ENCODE measurements at places on chromosomes 4 and X.

- DNase-seq, result no peak
These were observed 1.9 kb downstream of the GASK1B start for GRCh38 chr4:158170691-158171561.

GRCh38 chrX:10509397-10509796, 111.0 kb downstream of the MID1 start:
- DNase-seq, result no peak

DNA sequence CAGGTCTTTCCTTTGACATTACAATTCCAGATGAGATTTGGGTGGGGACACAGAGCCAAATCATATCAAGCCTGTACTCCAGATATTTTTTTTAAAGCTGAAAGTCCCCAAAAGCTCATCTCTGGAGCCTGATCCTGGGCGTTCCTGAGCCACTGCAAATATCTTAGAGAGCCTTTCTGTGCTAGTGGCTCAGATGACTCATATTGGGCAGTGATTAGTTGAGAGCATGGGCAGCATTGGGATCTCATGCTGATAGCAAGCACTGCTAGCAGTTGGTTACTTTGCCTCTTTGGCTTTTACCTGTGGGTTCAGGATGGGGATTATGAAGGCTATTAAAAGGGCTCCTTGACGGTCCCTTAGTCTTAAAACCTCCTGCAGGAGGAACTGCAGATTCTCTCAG, 51.4 kb upstream of the SCRG1 start:
- DNase-seq, result no peak

- no peak for DNase-seq
These were observed 209.5 kb downstream of the PARM1 start for GRCh38 chr4:75142382-75142781.

DNA sequence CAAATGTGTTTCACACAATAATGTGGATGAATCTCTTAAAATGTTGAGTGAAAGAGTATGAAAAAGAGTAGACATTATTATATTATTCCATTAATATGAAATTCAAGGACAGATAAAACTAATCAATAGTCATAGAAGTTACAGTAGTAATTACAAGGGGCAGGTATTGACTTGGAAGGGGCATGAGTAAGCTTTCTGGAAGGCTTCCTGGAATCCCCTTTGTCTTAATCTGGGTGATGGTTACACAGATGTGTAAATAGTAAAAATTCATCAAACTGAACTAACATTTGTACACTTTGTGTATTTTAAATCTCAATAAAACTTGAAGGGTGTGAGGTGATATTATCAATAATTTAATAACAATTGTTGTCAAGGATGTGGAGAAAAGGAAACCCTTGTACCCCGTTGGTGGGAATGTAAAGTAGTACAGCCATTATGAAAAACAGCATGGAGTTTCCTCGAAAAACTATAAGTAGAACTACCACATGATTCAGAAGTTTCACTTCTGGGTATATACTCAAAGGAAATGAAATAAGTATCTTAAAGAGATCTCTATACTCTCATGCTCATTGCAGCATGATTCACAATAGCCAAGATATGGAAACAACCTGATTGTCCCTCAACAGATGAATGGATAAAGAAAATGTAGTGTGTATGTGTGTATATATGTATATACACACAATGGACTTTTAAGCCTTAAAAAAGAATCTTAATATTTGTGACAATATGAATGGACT, 96.9 kb upstream of the MID1IP1 start:
- no peak for DNase-seq

- no peak for DNase-seq
These were observed 13.5 kb upstream of the ASMTL start for GRCh38 chrX:1466232-1466661.

- DNase-seq, result no peak
These were observed 56.4 kb downstream of the PHKA2 start for GRCh38 chrX:18927558-18927957.

DNA sequence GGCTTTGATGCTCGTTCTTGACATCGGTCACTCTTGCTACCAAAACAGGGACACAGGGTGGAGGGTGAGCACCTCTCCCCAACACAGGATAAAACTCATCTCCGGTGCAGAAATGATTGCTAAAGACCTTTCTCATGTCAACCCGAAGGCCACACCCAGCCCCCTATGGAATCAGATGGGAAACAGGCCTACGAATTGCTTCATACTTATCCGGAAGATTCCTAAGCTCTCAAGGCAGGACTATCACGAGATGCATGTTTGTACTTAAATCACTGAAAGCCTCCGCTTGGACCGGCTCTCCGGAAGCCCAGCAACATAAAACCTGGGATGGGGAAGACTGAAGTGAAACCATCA, 74.9 kb downstream of the MTMR1 start:
- DNase-seq, result no peak

- DNase-seq, result no peak
These were observed 1.2 kb downstream of the ABCB7 start for GRCh38 chrX:75154871-75155270.

- DNase-seq, result no peak
These were observed 37.2 kb upstream of the CYP2U1 start for GRCh38 chr4:107894138-107894603.

GRCh38 chr4:153216546-153216945, 12.3 kb downstream of the TRIM2 start:
- DNase-seq, result no peak

GRCh38 chrX:10106806-10107205, 50.0 kb upstream of the CLCN4 start:
- no peak for DNase-seq

- DNase-seq, result no peak
These were observed 10.0 kb downstream of the HTRA3 start for GRCh38 chr4:8279321-8280157.

DNA sequence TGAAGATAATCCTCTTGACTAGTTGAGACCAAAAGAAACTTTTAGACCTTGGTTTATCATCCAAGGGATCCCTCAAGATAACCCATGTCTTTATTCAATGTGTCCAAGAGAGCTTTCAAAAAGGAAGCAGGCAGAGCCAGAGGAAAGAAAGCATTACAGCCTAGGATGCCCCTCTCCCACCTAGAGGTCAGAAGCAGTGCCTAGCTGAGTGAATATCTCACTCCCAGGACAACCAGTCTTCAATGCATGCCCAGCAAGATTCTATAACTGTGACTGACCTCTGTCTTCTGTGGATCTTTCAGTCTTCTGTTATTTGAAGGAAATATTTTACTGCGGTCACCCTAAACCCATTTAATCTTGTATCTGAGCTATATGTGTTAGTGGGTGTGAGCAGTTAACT, 537.2 kb upstream of the CPEB2 start:
- no peak for DNase-seq

DNA sequence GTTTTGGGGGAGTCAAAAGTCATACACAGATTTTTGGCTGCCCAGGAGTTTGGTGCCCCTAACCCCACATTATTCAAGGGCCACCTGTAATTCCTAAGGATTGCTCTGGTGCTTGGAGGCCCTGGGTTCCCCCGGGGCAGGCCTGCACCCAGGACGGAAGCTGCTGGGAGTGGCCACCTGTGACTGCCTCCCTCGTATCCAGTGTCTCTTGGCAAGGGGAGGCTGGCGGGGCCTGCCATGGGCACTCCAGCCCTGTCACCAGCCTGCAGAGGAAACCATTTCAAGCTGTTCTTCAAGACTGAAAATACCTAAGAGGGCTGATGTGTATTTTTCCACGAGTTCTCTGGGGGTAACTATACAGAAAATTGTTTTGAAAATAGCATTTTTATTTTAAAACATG, 24.5 kb upstream of the GPR78 start:
- no peak for DNase-seq

GRCh38 chrX:37083880-37084279, 75.7 kb downstream of the FAM47C start:
- DNase-seq, result no peak

GRCh38 chr4:85700362-85700761, 225.4 kb downstream of the ARHGAP24 start:
- no peak for DNase-seq

- no peak for DNase-seq
These were observed 2078.4 kb upstream of the TENM3 start for GRCh38 chr4:180164799-180165198.

GRCh38 chrX:130086447-130087206, 23.7 kb downstream of the ELF4 start:
- peak; percentile 27 for DNase-seq

DNA sequence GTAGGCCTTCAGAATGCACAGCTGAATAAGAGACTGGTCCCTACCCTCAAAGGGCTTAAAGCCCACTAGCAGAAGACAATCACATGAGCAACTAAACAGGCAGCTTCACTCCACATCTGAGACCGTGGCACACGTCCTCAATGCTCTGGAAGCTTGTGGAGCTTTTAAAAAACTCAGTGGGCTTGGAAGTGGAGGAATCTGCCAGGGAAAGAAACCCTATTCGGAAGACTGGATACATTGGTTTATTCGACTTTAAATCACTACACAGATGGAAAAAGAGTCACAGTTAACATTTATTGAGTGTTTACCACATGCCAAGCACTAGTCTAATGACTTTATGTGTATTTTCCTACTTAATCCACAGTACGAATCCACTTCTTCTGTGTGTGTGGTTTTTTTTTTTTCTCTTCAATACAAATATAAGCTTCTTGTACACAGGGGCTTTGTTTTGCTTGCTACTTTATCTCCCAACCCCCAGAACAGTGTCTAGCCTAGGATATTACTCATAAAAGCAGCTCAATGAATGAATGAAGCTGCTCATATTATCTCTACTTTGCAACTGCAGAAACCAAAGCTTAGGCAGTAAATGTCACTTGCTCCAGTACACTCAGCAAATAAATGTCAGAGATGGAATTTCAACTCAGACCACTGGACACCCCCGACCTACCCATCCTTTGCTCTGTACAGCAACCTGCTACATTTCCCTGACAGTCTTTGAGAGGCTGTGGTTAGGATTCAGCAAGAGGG, 137.7 kb downstream of the LDB2 start:
- no peak for DNase-seq

DNA sequence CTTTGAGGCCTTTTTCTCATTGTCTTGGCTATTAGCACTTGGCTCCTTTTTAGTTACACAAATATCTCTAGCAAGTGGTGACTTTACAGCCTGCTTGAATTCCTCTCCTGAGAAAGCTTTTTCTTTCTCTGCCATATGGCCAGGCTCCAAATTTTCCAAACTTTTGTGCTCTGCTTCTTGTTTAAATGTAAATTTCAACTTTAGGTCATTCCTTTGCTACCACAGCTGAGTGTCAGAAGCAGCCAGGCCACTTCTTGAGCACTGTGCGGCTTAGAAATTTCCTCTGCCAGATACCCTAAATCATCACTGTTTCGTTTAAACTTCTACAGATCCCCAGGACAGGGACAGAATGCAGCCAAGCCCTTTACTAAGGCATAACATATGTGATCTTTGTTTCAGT, 222.4 kb downstream of the FBXO8 start:
- no peak for DNase-seq

DNA sequence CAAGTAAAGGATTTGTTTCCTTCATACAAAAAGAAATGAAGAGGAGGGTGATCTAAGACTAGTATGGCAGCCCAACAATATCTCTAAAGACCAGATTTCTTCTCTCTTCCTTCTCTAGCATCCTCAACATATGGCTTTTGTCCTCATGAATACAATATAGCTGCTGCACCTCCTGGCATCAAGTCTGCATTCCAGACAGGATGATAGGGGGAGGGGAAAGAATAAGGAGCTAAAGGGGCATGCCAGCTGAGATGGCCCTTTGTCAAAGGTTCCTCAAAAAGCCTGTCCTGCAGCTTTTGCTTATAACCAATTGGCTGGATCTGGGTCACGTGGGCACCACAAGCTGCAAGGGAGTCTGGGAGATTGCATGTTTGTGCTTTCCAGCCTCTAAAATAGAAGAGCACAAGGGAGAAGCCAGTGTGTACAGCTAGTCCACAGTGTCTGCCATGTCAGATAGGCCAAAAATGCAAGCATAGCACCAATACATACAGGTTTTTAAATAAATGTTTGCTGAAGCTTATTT, 132.6 kb downstream of the BCOR start:
- no peak for DNase-seq

DNA sequence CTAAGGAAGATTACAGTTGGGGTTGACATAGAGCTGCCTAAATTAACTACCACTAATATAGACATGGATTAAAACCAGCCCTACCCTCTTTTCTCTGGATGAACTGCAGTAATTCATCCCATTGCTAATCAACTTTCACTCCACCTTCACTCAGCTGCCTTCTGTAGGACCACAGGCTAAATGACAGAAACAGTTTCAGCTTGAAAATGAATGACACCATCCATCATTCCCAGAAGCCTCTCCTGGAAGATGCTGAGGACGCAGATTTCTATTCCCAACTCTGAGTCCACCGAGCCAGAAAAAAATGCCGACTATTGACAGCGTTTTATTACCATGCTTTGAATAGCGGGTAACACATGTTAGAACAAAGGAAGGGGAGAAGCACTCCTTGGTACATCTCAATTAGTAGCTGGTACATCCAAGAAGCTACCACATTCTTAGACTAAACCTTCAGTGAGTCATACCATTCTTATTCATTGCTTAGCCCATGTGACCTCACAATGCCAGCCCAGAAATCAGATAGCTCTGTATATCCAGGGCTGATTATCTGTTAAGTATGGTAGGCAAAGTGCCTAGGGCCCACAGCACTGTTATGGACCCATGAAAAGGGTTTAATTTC, 25.3 kb downstream of the DCX start:
- no peak for DNase-seq

GRCh38 chr4:107379054-107379869, 340.8 kb downstream of the PAPSS1 start:
- no peak for DNase-seq

DNA sequence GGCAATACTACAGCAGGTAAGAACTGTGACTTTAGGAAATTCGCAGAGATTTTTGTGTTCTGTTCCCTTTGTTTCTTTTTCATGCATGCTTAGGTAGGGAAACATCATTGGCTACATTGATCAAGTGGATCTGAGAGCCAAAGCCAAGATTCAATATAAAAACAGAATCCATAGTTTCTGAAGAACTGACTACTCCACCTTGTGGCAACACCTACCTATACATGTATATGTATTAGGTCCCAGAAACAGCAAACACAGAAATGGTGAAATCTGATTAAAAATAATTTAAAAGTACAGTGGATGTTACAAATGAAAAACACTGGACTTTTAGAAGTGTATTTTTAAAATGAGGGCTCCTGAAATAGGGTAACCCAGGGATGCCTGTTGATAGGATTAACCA, 322.6 kb upstream of the MAOA start:
- no peak for DNase-seq

- no peak for DNase-seq
These were observed 27.4 kb upstream of the SOD3 start for GRCh38 chr4:24768006-24768405.

DNA sequence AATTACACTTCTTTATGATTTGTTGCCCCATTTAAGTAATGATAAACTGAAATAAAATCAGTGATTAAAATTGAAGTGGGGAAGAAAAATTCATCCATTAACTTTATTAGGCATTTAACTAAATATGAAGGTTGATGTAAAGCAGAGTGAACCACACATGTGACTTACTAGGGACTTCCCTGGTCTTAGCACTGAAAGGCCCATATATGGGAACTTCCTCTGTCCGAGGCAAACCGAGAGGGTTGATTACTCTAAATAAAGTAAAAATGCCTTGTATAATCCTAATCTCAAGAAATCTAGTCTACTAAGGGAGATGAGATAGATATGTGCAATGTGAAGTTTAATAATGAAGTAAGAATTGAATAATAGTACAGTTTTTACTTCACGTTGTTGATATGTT, 403.9 kb upstream of the RPS6KA3 start:
- no peak for DNase-seq
